Right atrium auricular region (tissue), 2 donors: ENCODE measurements at places on chromosomes 6 and 20. TPM values are rescaled to one million over a fixed set of nuclear protein-coding genes. Genes with fewer than 3 reads are reported as not detected.

- DNase-seq = no peak
Observed at GRCh38 chr6:112881828-112882780, 535.0 kb downstream of the RFPL4B start.

DNA sequence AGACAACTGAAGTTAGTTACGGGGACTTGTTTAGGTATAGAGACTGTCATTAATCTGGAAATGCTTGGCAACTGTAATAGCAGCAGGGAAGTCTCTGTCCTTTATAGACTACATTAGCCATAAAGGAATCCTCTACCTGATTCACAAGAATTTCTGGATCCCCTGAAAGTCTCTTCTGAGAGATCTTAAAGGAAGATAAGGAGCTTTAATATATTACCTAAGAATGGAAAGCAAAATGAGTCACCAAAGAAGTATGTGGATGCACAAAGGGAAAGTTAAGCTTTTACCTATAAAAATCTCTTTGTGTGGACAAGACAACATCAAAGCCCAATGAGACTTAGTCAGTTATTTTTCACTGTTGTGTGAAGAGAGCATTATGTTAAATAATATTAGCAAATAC lies 92.2 kb upstream of the RSPO3 start:
- DNase-seq = no peak

PSMG4 gene
- 4.4 TPM for total RNA-seq

GRCh38 chr6:119384444-119384843 lies 34.9 kb upstream of the MAN1A1 start:
- no peak for DNase-seq

- DNase-seq = no peak
Observed at GRCh38 chr6:150250826-150251225, 108.0 kb downstream of the PPP1R14C start.

DNA sequence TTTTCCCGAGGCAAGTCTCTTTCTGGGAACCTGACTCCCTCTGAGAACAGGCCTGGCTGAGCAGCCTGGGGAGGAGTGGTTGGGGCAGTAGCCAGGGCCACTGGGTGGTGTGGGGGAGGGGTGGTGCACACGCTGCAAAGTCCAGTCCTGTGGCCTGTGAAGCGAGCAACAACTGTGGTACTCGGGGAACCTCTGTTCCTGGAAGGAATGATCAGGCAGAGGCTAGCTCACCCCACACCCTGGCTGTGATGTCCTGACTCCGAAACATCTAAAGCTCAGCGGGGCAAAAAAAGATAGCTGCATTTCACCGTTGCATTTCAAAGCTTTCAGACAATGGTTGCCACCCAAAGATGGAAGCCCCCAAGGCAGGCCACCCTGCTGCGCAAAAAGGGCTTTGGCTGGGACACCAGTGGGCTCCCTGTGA lies 25.5 kb downstream of the PCK1 start:
- no peak for DNase-seq

GRCh38 chr20:40680161-40680959 lies 8.7 kb downstream of the MAFB start:
- DNase-seq = no peak

- DNase-seq = peak; percentile 96
Observed at GRCh38 chr20:1934721-1935573, 39.7 kb downstream of the SIRPA start.

HAO1 gene
- total RNA-seq = not detected

IL17F gene
- total RNA-seq = not detected
